ENCODE measurements at places on chromosomes 13 and 19.

- DNase-seq: no peak
Measured at GRCh38 chr13:97875911-97876310, 77.6 kb upstream of the IPO5 start.

DNA sequence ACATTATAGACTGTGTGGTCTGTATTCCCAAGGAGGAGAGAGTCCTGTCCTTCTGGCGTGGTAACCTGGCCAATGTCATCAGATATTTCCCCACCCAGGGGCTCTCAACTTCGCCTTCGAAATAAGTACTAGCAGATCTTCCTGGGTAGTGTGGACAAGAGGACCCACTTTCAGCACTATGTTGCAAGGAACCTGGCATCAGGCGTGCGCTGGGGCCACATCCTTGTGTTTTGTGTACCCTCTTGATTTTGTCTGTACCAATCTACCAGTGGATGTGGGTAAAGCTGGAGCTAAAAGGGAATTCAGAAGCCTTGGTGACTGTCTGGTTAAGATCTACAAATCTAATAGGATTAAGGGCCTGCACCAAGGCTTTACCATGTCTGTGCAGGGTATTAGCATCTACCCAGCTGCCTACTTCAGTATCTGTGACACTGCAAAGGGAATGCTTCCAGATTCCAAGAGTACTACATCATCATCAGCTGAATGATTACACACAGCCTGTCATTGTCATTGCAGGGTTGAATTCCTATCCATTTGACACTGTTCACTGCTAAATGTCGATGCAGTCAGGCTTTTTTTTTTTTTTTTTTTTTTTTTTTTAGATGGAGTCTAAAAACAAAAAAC lies 148.0 kb downstream of the PRR20E start:
- DNase-seq: no peak

- DNase-seq: no peak
Measured at GRCh38 chr13:106488686-106489085, 46.8 kb downstream of the EFNB2 start.

DNA sequence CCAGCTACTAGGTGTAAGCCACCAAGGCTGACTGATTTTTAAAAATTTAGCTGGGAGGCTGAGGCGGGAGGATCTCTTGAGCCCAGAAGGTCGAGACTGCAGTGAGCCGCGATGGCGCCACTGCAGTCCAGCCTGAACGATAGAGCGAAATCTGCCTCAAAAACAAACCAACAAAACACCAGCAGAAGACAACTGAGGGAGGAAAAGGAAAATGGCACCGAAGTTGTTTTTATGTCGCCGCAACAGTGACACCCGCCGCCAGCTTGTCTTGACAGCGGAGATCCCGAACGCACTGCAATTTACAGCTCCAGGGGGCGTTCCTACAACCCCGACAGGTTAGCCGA lies 298 bp upstream of the FAM98C start:
- no peak for DNase-seq

GRCh38 chr13:45994752-45995151 lies 57.8 kb downstream of the ZC3H13 start:
- DNase-seq: no peak

- no peak for DNase-seq
Measured at GRCh38 chr19:16204005-16204294, 6.2 kb downstream of the AP1M1 start.

- no peak for DNase-seq
Measured at GRCh38 chr13:25744178-25744577, 307.6 kb downstream of the SHISA2 start.

All from effector CD4-positive, alpha-beta T cell (primary cell).